Tibial nerve (tissue), 4 donors: ENCODE measurements at places on chromosomes 12 and 14.

- no peak for DNase-seq
Observed at GRCh38 chr12:125996443-125996842, 931.2 kb downstream of the AACS start.

- no peak for DNase-seq
Observed at GRCh38 chr12:57057067-57057751, 7.3 kb upstream of the MYO1A start.

DNA sequence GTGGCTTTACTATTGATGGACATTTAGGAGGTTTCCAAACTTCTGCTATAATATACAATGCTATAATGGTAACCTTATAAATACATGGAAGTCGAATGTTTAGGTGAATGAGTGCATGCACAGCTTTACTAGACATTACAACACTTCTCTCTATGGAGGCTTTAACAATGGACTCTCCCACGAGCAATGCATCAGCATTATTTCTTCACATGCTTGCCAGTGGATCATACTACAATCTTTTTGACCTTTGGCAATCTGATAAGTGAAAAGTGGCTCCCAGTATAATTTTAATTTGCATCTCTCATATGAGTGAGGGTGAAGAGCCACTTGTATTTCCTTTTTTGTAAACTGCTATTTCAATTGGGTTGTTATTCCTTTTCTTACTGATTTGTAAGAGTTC lies 18.2 kb downstream of the RDH12 start:
- DNase-seq: no peak

DNA sequence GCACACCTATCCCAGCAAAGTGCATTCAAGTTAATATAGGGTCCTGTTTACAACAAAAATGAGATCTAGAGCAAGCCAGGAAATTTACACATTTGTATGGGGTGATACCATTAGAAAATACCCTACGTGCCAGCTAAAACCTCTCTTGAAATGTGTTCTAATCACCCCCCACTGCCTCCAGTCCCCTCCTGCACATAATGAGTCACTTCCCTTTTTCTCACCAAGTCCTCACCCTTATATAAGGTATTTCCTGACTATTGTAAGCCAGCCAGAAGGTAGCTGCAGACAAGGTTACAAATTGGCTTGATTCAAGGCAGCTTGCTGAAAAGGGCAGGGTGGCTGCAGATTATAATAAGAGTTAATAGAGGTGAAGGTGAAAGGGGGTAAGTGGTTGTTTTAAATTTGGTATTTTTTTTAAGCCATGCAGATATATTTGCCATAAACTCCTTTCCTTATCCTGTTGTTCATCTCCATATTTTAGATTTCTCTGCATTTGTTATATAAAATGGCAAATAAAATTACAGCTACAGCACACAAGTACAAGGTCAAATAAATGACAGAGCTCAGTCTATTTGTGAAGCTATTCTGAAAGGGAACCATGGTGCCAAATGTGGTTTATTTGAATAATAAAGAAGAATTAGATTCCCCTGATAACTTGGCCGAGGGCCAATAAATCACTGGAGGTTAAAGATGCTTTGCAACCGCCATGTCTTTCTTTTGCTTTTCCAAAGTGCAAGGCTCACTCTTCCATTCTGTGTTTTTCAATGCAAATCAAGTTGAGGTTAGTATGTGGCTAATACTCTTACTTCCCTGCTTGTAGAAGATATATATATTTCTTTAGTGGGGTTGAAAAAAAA lies 385.9 kb downstream of the EGLN3 start:
- DNase-seq: no peak
